Motor neuron (in vitro differentiated cells): ENCODE measurements at places on chromosomes 5 and 9. TPM values are rescaled to one million over a fixed set of nuclear protein-coding genes. Genes with fewer than 3 reads are reported as not detected.

GRCh38 chr5:14268738-14269137, 125.6 kb downstream of the TRIO start:
- no peak for ATAC-seq

GRCh38 chr9:7300484-7300883, 499.1 kb downstream of the DMAC1 start:
- no peak for ATAC-seq

- no peak for ATAC-seq
Measured at GRCh38 chr5:180717989-180718388, 21.9 kb downstream of the OR2Y1 start.

GRCh38 chr5:167696558-167697314, 594.7 kb upstream of the WWC1 start:
- no peak for ATAC-seq

DNA sequence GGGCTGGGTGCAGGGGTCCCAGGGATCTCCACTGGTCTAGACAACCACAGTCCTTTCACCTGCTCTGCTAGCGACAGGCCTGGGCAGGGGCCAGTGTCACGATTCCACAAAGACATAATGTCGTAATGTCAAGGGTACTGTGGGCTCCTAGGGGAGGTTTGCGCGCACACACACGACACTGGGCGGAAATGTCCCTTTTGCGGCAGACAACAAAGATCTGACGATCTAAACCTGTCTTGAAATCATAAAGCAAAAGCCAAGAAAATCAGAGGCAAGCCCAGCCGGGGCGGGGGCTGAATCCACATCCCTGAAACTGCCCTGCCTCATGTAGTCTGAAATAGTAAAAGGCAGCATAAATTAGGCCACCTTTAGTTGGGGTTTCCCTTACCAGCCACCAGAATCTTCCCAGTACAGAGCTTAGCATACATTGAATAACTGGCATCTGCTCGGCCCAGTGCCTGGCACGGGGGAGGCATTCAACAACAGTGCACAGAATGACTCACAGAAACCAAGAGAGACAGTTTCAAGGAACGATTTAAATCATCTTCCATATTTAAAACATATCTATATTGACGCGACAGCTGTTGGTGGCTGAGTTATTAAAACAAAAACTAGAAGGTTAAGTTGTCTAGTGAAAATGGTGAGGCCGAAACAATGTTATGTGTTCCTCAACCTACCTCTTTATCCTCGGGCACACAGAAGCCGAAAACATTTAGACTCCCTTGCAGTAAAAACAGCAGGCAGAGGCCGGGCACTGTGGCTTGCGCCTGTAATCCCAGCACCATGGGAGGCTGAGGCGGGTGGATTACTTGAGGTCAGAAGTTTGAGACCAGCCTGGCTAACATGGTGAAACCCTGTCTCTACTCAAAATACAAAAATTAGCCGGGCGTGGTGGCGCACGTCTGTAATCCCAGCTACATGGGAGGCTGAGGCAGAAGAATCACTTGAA, 151.0 kb downstream of the MYO10 start:
- no peak for ATAC-seq

GRCh38 chr9:137784641-137785513, 92.7 kb upstream of the CACNA1B start:
- ATAC-seq = no peak

- ATAC-seq = no peak
Measured at GRCh38 chr5:132423438-132423898, 54.0 kb downstream of the SLC22A5 start.

- peak; percentile 71 for ATAC-seq
Measured at GRCh38 chr5:110738503-110738811, 350 bp upstream of the SLC25A46 start.

DNA sequence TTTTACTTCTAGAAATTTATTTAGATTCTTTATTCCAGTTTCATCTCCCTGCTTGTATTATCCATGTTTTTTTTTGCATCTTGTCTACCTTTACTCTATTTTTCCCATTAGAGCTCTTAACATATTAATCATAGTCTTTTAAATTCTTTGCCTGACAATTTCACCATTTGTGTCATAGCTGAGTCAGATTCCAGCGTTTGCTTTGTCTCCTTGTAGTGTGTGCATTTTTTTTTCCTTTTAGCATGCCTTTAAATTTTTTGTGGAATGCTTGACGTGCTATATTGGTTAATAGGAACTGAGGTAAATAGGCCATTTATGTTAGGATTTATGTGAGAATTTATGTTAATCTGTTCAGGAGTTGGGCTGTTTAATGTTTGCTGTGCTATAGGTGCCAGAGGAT, 41.8 kb upstream of the NFIL3 start:
- ATAC-seq = no peak

DNA sequence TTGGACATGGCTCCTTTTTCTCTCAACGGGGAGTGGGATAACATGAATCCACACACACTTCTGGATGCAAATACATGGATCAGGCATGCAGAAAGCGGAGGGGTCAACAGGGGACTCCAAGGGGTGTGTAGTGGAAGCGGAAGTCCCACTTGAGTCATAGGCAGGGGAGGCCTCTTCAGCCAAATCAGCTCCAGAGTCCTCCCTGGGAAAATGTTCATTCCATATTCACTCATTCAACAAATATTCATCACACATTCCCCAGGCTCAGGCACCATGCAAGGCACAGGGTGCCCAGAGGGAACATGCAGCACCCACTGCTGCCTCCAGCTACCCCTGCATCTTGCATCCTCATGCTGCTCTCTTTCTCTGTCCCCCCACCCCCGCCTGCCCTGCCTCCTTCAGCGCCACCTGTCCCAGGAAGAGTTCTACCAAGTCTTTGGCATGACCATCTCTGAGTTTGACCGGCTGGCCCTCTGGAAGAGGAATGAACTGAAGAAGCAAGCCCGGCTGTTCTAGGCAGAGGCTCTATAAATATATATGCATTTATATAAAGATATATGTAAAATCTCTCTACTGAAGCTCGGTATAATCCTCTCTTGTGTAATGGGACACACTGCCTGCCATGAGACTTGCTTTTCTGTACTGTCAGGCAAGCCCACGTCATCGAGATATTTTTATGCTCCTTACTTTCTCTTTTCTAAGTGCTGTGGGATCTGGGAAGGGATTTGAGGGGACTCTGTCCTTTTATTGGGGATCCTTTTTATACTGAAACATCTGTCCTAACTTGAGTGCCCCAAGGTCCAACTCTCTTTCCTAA, 13.6 kb upstream of the AFAP1L1 start:
- ATAC-seq = no peak

- ATAC-seq = no peak
Measured at GRCh38 chr9:127178686-127179632, 56.5 kb upstream of the ANGPTL2 start.

- no peak for ATAC-seq
Measured at GRCh38 chr9:102237094-102237493, 498.6 kb upstream of the GRIN3A start.

GRCh38 chr5:176716320-176716719, 69.0 kb downstream of the TSPAN17 start:
- no peak for ATAC-seq

GRCh38 chr9:129145841-129146292, 32.2 kb downstream of the IER5L start:
- ATAC-seq = no peak

GRCh38 chr9:117828466-117828865, 124.3 kb downstream of the TLR4 start:
- no peak for ATAC-seq

DNA sequence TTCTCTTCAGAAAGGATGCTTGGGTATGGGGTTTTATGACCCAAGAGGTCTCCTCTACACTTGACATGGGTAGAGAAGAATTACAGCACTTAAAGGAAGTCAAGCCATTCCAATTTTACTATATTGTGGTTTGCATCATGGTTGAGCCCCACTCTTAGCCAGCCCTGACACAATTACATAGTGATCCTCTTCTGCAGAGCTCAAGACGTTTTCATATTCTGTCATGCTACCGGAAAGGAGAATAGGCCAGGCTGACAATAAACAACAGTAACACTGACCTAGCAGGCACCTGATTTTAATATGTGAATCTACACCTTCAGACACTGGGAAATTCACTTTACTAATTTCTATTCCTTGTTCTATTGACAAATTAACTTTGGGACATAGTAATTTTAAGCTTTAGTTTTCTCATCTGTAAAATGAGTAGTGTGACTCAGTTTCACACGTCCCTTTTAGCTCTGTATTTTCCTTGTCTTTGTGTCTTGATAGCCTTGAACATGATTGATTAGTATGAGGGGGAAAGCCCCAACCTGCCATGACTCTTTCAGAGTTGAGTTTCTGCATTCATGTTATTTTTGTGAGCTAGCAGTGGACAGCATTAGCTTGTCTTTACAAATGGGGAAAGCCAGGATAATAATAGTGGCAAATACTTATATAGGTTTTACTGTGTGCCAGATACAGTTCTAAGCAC, 83.8 kb downstream of the SV2C start:
- no peak for ATAC-seq

DNA sequence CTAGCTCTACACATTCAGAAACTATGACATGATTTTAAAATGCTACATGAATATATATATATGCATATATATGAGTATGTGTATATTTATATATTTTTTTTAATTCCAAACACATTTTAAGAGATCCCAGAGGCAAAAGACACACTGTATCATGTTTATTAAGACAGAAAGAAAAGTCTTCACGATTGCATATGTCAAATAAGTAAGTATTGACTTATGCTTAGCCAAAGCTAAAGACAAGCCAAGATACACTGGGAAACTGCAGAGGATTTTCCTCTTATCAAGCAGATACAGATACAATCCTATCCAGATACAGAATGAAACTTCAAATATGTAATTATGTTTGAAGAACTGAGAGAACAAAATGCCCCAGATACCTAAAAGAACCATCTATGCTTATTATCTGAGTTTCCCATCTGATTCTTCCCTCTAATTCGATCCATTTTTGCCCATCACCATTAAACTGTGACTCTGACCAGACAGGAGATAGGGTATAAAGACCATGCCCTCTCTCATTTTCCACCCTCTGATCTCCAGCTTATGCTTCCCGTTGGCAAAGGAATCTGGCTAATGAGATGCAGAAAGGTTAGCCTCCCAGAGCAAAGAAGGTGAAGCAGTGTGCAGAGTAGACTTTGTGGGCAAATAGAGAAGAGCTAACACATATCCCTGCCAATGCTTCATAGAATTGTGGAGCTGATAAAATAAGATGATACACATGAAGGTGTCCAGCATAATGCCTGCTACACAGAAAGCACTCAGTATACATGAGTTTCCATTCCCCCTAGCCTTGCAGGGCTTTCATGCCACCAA, 131.0 kb upstream of the TARS1 start:
- no peak for ATAC-seq

DNA sequence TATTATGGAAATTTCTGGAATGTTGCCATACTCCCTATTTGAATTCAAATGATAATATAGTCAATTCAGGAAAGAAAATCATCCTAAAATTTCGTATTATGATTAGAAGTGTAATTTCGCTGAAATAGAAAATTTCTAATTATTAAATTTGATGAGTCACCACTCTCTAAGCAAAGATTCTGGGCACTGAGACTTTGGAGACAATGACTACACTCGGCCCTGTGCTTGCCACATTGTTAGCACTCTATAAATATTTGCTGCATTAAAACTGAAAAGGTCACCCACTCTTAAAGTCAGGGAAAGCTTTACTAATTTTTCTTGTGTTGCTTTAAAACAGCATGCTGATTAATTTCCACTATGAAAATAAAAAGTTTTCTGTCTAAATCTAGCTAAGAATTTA, 240.3 kb downstream of the TLE4 start:
- ATAC-seq = no peak

- no peak for ATAC-seq
Measured at GRCh38 chr5:154753792-154754191, 1.4 kb upstream of the LARP1 start.

- no peak for ATAC-seq
Measured at GRCh38 chr5:117794847-117795246, 1193.5 kb downstream of the DTWD2 start.

GRCh38 chr9:131625790-131626670, 80.7 kb downstream of the PRRT1B start:
- ATAC-seq = no peak

DNA sequence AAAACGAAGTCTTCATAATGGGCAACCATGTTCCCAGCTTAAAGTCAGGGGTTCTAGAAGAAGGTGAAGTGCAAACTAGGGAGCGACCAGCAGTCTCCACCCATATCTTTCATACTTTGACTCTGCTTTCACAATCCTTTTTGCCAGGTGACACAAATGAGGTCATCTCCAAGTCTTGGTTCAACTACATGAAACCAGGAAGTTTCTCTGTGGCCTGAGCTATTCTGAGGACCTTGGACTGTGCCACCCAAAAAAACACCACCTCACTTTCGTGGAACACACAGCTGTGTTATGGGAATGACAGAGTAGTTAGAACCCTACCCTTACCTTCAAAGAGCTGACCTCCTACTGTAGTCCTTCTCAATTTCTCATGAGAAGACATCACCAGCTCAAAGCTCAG, 309.2 kb downstream of the AGTPBP1 start:
- ATAC-seq = no peak

DNA sequence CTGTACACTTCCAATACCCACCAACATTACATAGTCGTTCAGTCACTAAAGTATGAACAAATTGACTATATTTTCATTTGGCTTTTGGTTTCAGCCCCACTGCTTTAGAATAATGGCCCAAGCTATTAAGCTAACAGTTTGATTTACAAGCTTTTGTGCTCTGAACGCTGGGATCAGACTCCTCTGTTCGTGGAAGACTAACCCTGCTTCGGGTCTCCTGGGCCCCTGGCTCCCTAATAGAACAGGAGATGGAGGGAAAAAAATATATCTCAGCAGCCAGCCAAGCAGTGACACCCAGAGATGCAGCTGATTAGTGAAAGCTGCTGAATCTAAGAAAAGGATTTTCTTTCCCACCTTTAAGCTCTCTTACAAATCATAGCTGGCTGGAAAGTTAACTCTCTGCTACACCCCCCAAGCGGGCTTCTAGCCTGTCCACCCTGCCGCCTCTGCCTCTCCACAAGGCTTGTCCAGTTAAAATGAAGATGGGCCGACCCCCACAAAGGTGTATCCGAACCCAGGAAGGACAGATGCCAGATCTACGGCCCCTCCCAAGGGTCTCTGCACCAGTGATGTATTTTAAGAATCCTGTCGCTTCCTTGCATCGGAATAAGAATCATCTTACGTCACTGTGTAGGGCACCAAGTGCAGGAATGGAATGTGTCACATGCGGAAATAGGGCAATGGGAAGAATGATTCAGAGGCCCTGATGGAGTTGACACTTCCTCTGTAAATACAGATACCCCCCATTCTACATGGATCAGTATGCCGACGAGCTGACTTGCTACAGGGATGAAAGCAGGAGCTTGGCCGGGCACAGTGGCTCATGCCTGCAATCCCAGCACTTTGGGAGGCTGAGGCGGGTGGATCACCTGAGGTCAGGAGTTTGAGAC, 33.4 kb upstream of the BARHL1 start:
- ATAC-seq = no peak

Gene FLT4
- total RNA-seq = 0.91 and 2.1 TPM in 2 replicates

Gene SLF1
- total RNA-seq = 7.6 and 10.8 TPM in 2 replicates

Gene LHX2
- 0.31 and 1.2 TPM in 2 replicates for total RNA-seq

Gene CCL21
- not detected in 2 replicates for total RNA-seq

Gene PITX1
- total RNA-seq = 0.16 and 0.25 TPM in 2 replicates

Gene IFNA21
- total RNA-seq = 0.21 TPM in 1 of 2 replicates, not detected in the other

Gene LRRC14B
- total RNA-seq = 0.25 and 0.32 TPM in 2 replicates

Gene PPWD1
- total RNA-seq = 36.4 and 37.9 TPM in 2 replicates

Gene CDH12
- total RNA-seq = 1.6 and 2.9 TPM in 2 replicates

Gene CCDC180
- 3.2 and 3.9 TPM in 2 replicates for total RNA-seq

Gene PTPN3
- total RNA-seq = 1.1 and 1.4 TPM in 2 replicates

Gene SIGMAR1
- total RNA-seq = 20.7 and 22.7 TPM in 2 replicates

Gene PTBP3
- 30.6 and 31.2 TPM in 2 replicates for total RNA-seq

Gene SLC4A9
- total RNA-seq = not detected in 2 replicates

Gene SIL1
- total RNA-seq = 81.3 and 88.9 TPM in 2 replicates

Gene TAF11L5
- total RNA-seq = 2.3 and 2.8 TPM in 2 replicates

Gene HSPB3
- total RNA-seq = not detected in 2 replicates

Gene CREBRF
- 19.9 and 20.2 TPM in 2 replicates for total RNA-seq
